ENCODE measurements at places on chromosomes 7 and 10.

- no peak for DNase-seq
Observed at GRCh38 chr7:88761779-88762178, 2.3 kb downstream of the ZNF804B start.

DNA sequence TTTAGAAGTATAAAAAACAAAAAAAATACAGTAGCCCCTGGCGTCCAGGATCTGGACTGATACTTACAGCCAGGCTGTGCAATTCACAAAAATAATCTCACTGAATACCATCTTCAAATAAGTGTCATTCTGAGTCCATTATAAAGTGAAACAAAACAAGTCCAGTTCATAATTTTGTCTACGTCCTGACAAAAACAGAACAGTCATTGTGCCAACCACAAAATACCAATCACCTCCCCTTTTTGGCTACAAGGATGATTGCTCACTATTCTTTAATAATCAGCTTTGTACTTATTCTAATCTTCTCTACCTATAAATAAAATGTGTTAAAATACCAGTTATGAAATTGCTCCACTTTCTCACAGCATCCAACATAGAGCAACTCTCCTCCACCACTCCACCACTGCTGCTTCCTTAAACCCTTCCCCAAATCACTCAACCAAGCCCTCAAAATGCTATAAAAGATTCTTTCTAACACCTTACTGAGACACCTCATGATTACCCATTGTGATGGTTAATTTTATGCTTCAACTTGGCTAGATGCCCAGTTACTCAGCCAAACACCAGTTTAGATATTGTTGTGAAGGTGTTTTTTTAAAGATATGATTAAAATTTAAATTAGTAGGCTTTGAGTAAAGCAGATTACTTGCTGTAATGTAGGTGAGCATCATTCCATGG, 479.8 kb upstream of the SEMA3A start:
- DNase-seq, result no peak

DNA sequence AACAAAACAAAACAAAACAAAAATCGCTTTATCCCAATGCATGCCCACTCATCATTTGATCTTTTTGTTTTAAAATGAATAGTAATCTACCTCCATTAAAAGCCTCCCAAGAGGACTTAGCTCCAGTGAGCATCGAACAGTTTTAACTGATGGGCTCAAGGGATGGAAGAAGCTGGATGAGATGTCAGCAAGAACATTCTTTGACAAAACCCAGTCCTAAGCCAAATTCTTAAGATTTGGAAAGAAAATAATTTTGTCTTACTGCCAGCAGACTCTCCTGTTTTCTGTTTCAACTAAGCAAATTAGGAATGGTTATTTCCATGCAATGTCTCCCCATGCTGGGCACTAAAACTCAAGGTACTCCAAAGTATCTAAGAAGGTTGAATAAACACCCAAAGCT, 127.3 kb downstream of the RNLS start:
- no peak for DNase-seq

- no peak for DNase-seq
Observed at GRCh38 chr7:22864855-22865601, 42.4 kb upstream of the TOMM7 start.

GRCh38 chr7:19119372-19119771, 1.9 kb upstream of the TWIST1 start:
- DNase-seq, result no peak

- DNase-seq, result no peak
Observed at GRCh38 chr7:156063241-156063810, 251.1 kb upstream of the SHH start.

GRCh38 chr7:151143261-151144015, 24.1 kb downstream of the GBX1 start:
- no peak for DNase-seq

DNA sequence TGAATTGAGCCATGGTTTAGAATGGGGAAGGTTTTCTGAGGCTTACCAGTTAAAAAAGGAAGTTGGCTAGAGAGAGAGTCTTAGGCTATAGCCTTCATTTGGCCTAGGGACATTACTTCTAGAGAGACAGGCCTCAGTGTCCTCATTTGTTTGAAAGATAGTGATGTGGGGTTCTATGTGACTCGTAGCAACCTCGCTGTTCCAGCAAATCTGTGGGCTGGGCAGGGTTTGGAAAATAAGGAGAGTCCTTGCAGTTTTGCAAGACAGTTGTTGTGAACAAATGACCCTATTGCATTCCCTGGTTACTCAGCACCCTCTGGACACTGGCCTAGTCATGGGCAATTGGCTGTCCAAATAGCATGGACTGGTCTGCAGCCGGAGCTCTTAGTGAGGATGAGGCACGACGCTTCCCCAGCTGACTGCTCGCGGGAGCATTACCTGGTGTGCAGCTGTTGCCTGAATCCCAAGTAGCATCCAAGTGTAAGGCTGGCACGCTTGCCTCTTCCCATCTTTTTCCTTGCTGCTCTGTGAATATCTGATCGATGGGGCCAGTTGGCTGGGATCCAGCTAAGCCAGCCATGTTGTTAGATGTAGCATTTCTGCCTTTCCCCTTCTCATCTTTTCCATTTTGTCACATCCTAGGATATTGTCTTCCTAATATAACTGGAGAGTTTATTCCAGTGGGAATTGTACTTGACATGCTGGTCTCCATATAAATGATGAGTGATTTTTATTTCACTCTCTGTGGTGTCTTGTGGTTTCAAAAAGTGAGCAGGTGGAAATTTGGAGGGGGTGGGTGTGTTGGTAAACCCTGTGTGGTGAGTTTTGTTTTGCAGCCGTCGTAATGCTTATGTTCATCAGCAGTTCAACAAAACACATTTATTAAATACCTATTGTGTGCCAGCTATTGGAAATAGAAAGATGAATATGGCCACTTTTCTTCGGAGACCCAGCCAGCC, 99.8 kb downstream of the SND1 start:
- no peak for DNase-seq

DNA sequence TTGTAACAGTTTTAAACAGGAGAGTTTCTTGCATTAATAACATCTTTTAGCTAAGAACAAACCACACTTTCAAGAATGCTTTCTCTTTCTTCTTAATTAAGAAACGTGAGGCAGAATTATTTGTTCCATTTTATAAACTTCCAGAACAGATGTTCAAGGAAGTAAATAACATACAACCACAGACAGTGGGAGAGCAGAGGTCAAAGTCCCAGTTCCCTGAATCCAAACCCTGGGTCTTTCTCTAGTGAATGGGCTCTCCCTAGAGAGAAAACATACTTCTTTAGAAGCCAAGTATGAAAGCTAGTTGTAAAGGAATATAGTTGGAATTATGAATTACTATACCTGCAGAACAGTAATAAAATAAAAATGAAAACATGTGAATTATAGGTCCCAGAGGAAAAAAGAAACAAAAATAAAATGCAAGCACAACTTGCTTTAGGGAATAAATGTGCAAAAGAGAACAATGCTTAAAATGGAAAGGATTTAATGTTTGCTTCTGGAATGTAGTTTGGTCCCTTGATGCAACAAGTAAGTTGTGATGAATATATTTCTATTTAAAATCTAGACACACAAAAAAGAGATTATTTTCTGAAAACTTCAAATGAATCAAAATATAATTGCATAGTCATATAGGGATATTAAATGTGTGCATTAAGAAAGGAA, 6.0 kb downstream of the OR6B1 start:
- DNase-seq, result no peak

DNA sequence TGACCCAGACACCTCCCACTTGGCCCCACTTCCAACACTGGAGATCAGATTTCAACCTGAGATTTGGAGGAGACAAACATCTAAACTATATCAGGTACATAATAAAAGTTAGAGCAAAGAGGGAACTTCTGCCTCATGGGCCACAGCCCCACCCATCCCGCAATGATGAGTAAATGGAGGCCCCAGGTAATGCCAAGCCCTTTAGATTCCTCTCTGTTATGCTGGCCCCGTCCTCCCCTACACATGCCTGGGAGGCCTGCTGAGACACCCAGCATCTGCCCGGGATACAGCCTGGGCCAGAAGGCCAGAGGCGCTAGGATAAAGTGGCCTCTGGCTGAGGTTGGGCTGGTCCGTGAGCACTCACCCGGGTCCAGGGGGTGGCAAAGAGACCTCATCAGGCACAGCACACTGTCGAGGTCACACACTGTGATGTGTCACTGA, 185.5 kb upstream of the SH2B2 start:
- DNase-seq, result no peak

DNA sequence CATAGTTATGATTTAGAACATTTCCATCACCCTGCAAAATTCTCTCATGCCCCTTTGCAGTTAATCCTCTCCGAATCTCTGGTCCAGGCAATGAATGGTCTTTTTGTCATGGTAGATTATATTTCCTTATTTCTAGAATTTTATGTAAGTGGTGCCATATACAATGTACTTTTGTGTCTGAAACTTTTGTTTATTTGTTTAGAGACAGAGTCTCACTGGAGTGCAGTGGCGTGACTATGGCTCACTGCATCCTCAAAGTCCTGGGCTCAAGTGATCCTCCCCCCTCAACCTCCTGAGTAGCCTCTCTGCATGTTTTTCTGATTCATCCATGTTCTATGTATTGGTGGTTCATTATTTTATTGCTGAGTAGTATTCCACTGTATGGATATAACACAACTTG, 23.2 kb upstream of the PDK4 start:
- DNase-seq, result no peak

- no peak for DNase-seq
Observed at GRCh38 chr7:20301311-20301939, 29.3 kb upstream of the ITGB8 start.

DNA sequence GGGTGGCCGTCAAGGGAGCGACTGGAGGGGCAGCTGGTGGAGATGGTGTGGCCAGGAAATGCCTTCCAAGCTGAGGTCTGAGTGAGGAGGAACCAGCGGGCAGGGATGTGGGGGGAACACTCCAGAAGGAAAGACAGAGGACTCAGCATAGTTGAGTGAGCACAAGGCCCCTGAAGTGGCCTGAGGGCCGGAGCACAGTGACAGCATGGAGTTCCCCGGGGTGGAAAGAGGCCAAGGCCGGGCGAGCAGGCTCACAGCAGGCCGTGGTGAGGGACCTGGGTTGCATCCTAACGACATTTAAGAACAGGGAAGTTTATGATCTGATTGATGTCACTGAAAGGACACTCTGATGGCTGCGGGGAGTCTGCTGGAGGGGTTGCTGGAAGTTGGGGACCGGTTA, 48.0 kb downstream of the HTRA1 start:
- no peak for DNase-seq

DNA sequence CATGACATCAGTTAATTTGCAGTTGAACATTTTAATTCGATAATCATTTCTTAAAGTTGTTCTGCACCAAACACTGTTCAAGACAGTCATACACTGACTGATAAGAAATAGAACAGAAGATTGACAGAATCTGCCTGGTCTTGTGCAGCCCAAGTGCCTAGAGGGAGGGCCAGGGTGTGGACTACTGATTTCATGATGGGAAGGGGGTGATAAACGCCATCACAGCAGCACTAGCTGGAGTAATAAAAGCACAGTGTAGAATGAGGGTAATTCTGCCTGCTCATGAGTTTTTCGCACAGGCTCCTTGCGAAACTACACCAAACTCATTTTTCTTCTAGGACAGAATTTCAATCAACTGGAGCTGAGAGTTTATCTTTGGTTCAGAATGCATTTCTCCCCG, 270.1 kb downstream of the ARL4A start:
- no peak for DNase-seq

DNA sequence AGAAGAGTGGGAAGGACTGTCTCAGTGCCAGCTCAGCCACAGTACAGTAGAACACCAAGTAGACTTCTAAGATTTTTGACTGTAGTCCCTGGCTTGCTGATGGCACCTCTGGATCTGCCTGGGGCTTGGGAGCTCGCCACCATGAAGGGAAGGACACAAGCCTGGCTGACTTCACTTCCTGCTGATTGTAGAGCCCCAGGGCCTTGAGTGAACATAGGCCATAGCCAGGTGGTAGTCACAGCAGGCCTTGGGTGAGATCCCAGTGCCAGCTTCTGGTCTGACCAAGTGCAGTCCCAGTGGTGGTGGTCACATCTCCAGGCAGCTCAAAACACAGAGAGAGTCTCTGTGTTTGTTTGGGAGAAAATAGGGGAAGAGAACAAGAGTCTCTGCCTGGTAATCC, 57.6 kb upstream of the HBP1 start:
- no peak for DNase-seq

GRCh38 chr7:154503962-154504550, 451.9 kb downstream of the DPP6 start:
- no peak for DNase-seq

DNA sequence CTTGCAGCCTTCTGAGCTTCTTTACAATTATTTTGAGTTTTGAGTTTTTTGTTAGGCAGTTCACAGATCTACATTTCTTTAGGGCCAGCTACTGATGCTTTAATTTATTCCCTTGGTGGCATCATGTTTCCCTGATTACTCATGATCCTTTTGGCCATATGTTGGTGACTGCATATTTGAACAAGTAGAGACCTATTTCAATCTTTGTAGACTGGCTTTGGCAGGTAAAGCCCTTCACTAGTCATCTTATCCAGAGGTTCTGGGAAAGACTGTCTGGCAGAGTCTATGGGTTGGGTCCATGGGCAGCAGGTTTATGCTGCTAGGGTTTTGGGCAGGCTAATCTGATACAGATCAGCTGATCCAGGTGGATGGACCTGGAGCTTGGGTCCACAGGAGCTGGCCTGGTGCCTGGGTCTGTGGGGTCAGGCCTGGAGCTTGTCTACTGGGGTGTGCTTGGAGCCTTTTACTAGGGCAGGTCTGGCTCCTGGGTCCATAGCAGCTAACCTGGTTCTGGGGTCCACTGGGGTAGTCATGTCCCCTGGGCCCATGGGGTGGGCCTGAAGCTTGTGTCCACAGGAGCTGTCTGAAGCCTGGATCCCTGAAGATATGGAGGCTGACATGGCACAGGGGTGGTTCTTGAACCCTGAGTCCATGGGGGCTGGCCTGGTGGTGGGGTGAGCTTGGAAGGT, 72.7 kb downstream of the GPR85 start:
- DNase-seq, result no peak

DNA sequence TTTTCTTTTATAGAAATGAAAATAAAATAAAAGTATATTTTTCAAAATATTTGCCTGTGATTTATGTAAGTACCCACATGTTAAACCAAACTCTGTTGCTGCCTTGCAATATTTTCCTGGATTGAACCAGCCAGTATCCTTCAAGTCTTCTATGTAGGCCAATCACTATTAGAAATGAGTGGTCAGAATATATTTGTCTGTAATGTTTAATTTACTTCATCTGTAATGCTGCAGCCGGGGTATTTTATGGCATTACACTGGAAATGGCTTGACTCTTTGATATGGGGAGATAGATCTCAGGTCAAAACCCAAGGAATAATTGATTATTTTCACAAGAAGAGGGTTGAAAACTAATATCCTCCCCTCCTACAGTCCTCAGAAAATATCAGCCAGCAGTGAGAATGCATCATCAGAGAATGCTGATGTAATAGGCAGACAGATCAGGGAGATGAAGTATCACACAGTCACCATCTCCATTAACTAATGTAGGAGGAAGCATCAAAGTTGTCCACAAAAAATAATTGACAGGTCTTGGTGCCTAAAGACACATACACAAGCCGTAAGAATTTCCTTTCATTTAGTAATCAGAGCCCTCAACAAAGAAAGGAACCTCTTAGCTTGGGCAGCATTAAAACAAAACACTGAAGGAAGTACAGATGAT, 82.5 kb downstream of the VWDE start:
- no peak for DNase-seq

GRCh38 chr7:144452064-144452463, 48.6 kb upstream of the NOBOX start:
- DNase-seq, result no peak

All from iPS DF 19.7 (cell line).